ENCODE measurements at places on chromosomes 2 and 18. TPM values are rescaled to one million over a fixed set of nuclear protein-coding genes. Genes with fewer than 3 reads are reported as not detected.

VPS4B gene
- polyA plus RNA-seq: 15.4 TPM

DNA sequence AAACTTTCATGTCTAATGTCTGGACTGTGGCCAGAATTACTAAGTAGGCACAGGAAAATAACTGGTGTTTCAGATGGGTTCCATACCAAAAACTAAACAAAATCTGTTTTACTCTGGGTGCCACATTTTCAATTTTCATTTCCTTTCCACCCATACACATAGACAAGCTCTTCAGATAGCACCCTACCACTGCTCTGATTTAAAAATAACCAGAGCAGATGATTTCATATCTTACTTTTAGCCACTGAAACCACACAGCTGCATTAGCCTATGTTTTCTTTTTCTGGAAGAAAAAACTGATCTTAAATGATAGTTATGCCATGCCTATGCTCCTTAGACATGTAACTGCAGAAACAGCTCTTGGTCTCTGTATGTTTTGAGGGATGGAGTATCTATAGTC lies 647.6 kb downstream of the CPS1 start:
- H3K27me3 ChIP-seq: no peaks in the 10 kb centered on the region
- H3K36me3 ChIP-seq: no peaks in the 10 kb centered on the region
- H3K4me3 ChIP-seq: no peak overlapping the region

DNA sequence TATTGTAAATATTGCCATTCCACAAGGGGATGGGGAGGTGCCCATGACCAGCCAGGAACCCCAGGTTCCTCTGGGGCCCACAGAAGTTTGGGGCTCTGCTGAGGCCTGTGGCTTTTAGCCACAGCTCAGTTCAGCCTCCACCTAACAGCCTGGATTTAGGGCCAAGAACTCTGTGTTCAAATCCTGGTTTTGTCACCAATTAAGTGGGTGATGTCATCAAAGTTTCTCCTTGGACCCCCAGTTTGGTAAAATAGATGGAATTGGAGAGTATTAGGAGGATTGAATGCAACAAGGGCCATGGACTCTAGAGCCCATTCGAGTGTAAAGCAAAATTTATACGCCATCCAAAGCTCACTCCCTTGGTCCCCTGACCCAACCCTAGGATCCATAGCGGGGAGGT lies 3.2 kb upstream of the FEV start:
- no peaks in the 10 kb centered on the region for H3K36me3 ChIP-seq
- peaks cover 97% of the 10 kb centered on the region for H3K27me3 ChIP-seq
- H3K4me3 ChIP-seq: no peak overlapping the region
- H3K27ac ChIP-seq: no peak overlapping the region

GRCh38 chr2:168155046-168155445 lies 92.3 kb downstream of the STK39 start:
- H3K36me3 ChIP-seq: peaks cover 9% of the 10 kb centered on the region
- DNase-seq: no peak
- H3K4me3 ChIP-seq: no peak overlapping the region
- H3K4me1 ChIP-seq: peaks cover 12% of the 10 kb centered on the region

DNA sequence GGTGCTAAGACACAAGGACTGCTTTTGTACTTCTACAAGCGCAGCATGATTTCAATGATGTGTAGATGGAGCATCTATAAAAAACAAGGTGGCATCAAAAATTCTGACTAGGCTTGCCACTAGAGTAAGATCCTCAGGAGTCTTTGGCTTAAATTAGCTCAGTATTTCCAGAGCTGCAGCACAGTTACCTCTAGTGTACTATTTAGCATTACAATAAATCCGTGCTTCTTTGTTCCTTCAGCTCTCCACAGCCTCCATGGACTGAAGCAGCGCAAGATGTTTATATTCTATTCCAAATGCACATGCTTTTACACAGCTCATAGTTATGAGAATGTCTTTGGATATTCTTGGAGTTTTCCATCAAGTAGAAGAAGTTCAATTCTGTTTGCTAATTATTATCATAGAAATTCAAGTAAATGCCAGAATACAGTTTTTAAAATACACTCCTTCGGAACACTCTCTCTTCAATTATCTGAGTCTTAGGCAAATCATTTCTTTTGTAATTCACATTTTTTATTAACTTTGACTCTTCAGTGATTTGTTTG lies 1133.0 kb upstream of the LRRTM1 start:
- no peaks in the 10 kb centered on the region for H3K4me1 ChIP-seq
- DNase-seq: no peak
- H3K36me3 ChIP-seq: no peaks in the 10 kb centered on the region
- no peak overlapping the region for H3K27ac ChIP-seq
- H3K27me3 ChIP-seq: no peaks in the 10 kb centered on the region
